Activated T-helper 1 cell treated with Interleukin-2 at 50 U/mL for 16 hours (primary cell): ENCODE measurements at places on chromosomes 3 and 15.
A peak's percentile ranks its signal among the peaks of the same experiment; 100 is the strongest.

DNA sequence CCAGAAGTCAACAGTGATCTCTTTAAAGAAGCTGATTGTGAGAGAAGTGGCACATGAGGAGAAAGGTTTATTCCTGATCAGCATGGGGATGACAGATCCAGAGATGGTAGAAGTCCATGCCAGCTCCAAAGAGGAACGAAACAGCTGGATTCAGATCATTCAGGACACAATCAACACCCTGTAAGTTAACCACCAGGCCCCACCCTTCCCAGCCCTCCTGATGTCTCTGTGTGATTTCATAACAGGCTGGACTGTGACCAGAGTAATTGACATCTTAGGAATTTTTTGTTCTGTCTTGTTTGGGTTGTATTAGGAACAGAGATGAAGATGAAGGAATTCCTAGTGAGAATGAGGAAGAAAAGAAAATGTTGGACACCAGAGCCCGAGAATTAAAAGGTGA, 67.7 kb downstream of the KLHL25 start:
- DNase-seq = no peak

GRCh38 chr3:69231929-69232440, 109.6 kb upstream of the LMOD3 start:
- DNase-seq = no peak

DNA sequence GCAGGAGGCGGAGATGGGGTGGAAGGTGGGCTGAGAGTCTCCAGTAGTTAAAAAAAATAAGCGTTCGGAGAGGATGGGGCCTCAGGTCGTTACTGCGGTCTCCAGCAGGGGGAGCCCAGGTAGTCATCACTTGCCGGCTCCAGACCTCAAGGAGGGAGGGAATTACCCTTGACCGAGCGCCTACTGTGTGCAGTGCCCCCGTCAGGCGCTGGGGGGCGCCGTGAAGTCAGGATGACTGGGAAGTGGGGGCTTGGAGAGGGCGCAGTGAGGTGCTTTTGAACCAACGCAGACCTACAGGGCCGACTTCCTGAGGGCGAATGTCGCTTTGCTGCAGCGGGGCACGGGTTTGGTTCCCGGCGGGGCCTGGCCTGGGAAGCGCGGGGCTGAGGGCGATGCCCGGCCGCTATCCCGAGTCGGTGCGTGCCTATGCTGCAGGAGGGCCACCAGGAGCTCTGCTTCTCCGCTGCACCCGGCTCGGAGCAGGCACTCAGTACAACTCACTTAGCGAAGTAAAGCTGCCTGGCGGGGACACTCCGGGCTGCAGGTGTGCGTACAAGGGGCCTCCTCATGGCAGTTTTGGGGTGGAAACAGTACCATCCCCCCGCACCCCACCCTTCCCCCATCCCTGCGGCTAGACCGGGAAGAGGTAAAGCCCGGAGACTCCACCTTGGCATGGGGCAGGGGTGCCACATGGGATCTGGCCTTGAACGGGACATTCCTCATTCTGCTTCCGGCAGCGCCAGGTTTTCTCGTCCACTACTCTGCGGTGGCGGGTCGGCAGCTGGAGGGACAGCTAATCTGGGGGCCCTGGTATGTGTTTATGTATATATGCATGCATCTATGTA, 79.8 kb downstream of the RHCG start:
- DNase-seq = peak; percentile 18

DNA sequence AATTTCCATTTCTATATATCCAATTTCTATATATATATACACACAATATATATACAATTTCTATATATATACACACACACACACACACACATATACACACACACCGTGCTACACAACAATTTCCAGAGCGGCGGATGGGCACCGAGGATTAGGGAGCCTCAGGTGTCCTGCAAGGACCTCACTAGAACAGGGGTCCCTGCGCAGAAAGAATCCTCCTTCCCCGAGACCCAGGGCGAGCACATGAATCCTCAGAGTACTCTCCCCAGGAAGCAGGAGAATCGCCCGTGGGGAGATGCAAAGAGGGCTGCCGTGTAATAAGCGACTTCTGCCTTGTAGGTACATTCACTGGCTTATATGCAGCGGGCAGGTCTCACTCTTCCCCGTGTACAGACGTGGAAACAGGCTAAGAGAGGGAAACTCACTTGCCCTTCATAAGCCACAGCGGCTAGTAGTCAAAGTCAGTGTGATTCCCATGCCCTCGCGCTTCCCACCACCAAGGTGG, 467 bp downstream of the PIF1 start:
- DNase-seq = no peak

- DNase-seq = peak; percentile 79
Observed at GRCh38 chr15:34437687-34438086, at the start of gene GOLGA8A. Gene GOLGA8A, minus strand, starts transcription at chr15:34437808. Its CDS starts 48,117 bp downstream, at chr15:34389691.

DNA sequence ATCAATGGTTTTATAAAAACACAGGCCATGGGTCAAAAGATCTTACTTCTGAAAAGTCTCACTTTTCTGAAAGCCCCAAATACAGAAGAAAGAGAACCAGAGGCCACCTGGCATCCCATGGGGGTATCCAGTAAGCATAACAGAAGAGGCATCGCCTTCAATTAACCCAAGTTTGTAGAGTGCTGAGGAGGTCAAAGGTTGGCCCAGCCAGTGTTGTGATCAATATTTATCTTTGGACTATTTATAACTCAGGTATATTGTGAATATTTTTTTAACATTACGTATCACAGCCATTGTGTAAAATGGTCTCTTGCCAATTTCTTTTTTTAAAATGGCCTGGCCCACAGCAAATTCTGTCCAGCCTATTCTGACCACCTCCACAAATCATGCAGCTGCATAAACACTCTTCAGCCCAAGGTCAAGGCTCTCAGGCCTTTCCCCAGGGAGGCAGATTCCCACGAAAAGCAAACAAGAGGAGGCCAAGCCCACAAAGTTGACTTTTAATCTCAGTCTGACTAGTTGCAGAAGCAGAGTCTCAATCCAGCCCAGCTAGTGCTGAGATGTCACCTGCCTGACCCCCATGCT, 26.2 kb upstream of the SPTBN5 start:
- DNase-seq = no peak

DNA sequence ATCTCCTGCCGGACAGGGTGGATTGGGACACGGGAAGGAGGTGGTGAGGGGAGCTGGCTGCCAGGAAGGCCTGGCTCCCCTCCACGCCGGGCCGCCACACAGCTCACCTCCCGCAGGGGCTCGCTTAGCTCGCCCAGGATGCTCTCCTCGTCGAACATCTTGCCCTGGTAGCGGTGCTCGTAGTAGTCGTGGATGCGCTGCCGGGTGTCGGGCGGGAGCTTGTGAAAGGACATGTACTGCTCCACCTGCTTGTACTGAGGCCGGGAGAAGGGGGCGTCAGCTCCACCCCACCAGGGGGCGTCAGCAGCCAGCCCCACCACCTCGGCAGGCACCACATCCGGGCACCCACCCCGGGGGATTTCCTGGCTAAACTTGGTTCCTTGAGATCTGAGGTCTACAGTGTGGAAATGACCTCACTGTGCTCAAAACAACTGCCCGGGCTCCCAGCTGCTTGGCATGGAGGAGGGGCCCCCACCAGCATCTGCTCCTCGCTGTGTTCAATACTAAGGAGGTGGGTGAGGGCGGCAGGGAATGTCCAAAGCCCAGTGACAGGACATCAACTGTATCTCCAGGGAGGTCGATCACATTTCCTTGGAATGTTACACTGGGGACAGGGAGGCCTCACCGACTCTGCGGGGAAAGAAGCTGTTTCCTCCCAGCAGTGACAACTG, 43.4 kb downstream of the HCN4 start:
- no peak for DNase-seq

DNA sequence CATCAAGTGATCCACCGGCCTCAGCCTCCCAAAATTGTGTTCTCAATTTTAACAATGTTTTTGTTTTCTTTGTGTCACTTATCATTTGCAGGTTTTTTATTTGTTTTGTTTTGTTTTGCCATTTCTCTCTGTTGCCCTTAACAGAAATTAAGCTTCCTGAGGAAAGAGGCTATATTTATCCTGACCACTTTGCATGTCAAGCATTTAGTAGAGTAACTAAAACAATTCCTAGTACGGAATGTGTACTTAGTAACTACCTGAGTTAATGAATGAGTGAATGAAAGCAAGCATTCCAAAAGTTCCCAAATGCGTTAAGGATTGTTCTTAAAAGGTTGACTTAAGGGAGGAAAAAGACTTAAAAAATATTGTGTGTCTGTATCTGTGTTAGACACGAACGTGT, 193.1 kb downstream of the GBE1 start:
- DNase-seq = no peak

- no peak for DNase-seq
Observed at GRCh38 chr15:72176159-72176558, 21.4 kb downstream of the GRAMD2A start.

DNA sequence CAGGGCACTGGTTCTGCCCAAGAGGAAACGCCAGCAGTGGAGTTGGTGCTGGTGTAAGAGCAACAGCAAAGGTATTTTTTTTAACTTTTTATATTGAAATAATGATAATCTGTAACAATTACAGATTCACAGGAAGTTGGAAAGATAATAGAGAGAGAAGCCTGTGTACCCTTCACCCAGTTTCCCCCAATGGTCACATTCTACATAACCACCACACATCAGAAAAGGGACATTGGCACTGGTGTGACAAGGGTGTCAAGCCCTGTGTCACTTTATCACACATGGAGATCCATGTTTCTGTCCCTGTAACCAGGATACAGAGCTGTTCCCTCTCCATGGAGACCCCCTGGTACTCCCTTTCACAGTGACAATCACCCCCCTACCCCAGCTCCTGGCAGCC, 9.1 kb upstream of the PLXNA1 start:
- DNase-seq = no peak

GRCh38 chr15:43250785-43251184, 15.9 kb downstream of the TGM5 start:
- no peak for DNase-seq

GRCh38 chr15:98480844-98481243, 167.5 kb upstream of the IGF1R start:
- no peak for DNase-seq

DNA sequence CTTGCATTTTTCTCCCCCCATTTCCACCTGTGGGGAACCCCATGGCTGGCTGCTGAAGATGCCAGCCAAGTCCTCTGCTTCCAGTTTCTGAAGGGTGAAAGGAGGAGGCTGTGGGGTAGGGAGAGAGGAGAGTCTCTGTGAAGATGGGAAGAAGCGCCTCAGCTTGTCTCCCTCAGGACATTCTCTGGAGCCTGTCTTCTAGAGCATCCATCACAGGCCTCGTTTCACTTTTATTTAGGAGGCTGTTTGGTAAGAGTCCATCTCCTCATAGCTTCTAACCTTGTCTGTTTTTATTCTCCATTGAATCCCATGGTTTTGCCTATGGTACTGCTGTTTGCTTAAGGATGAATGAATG, 8.8 kb upstream of the LCTL start:
- no peak for DNase-seq

DNA sequence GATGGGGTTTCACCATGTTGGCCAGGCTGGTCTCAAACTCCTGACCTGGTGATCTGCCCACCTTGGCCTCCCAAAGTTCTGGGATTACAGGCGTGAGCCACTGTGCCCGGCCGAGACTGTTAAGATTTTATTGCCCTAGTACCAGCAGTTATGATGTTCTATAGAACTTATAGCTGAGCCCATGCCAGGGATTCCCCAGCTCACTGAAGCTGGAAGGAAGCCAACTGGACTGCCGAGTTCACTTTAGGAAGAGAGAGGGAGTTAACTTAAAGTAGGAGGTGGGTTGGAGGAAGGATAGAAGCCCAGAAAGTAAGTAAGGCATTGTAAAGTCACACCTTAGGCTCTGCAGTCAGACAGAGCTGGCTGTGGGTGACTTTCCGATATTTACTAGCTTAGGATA, 101.1 kb upstream of the BOC start:
- no peak for DNase-seq

GRCh38 chr15:45401665-45402161, 23.4 kb upstream of the GATM start:
- no peak for DNase-seq

- DNase-seq = no peak
Observed at GRCh38 chr3:64343689-64344430, 118.6 kb upstream of the PRICKLE2 start.

DNA sequence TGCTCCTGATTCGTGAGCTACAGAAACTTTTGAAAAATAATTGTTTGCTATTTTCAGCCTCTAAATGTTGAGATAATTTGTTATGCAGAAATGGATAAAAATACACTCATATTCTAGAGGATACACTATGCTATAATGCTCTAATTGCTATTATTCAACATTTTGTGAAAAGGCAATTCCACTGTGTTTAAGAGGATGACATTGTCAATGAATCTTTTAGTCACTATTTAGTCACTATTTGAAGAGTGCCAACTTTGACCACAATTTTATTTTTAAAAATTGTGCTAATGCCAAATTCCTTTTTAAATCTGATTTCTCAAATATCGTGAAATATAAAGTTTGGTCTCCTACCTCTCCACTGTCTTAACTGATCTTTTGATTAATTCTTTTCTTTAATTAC, 604.9 kb upstream of the KCNMB2 start:
- no peak for DNase-seq

DNA sequence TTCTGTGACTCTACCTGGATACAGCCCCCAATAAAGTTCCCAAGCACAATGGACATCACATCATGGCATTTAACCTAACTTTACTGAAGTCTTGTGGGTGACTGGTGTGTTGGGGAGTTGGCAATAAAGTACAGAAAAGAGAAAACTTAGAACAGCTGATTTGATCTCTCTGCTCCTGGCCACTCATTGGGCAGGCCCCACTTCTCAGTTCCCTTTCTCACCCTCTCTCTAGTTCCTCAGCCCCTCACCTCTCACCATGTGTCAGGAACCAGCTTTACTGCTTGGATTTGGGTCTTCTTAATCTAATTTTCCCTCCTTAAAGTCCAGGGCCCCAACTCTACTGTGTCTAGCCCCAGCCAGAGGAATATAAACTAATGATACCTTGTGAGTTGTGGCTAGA, 713 bp upstream of the MUC13 start:
- DNase-seq = no peak

DNA sequence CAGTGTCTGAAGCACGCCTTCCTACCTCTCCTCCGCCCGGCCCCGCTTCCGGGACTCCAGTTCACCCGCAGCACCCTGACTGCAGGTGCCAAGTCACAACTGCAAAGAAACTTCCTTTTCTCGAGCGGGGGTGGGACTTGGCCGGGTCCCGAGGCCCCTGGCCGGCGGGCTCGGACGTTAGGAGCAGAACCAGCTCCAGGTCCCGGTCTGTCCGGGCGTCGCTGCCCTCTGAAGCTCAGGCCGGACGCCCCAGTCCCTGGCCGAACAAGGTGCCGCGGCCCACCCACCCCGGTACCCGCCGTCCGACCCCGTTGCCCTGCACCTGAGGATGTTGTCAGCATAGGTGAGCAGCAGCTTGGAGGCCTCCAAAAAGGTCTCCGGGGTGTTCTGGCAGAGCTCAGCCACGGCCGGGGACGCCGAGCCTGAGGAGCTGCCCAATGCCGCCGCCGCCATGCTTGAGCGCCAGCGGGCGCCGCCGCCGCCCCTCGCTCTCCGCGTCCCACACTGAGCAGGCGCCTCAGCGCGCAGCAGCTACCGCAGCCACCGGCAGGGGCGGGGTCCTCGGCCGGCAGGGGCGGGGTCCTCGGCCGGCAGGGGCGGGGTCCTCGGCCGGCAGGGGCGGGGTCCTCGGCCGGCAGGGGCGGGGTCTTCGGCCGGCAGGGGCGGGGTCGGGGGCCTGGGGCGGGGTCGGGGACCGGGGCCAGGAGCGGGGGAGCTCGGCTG, at the start of gene NGLY1:
Gene NGLY1 (minus strand): TSS at position 506 of the 723 bp plus-strand sequence. CDS start 53 bp downstream, at position 453.
- peak; percentile 83 for DNase-seq

GRCh38 chr15:67897646-67898339, 57.9 kb upstream of the RNU6-1 start:
- no peak for DNase-seq
